ENCODE measurements at places on chromosomes 7 and 10. TPM values are rescaled to one million over a fixed set of nuclear protein-coding genes. Genes with fewer than 3 reads are reported as not detected.

DNA sequence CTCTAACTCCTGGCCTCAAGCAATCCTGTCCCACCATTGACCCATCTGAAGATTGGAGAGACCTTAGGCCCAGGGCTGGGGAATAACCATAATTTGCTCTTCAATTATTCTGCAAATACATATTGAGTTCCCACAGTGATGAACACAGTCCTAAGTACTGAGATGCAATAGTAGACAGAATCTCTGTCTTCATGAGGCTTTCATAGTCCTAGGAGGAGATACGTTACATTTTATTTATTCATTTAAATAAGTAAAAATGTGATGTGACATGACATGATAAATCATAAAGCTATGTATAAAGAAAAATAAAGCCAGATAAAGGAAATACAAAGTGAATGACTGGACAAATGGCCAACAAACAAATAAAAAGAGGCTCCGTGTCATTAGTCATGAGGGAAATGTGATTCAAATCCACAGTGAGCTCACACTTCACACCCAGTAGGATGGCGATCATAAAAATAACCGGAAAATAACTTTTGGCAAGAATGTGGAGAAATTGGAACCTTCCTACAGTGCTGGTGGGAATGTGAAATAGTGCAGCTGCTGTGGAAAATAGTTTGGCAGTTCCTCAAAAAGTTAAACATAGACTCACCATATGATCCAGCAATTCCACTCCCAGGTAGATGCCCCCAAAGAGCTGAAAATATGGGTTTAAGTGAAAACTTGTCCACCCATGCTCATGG is 52.1 kb upstream of the JCAD start:
- no peak for DNase-seq
- H3K4me1 ChIP-seq = peaks cover 7% of the 10 kb centered on the region
- H3K4me3 ChIP-seq = no peak overlapping the region
- H3K27ac ChIP-seq = no peak overlapping the region
- H3K27me3 ChIP-seq = no peaks in the 10 kb centered on the region

DNA sequence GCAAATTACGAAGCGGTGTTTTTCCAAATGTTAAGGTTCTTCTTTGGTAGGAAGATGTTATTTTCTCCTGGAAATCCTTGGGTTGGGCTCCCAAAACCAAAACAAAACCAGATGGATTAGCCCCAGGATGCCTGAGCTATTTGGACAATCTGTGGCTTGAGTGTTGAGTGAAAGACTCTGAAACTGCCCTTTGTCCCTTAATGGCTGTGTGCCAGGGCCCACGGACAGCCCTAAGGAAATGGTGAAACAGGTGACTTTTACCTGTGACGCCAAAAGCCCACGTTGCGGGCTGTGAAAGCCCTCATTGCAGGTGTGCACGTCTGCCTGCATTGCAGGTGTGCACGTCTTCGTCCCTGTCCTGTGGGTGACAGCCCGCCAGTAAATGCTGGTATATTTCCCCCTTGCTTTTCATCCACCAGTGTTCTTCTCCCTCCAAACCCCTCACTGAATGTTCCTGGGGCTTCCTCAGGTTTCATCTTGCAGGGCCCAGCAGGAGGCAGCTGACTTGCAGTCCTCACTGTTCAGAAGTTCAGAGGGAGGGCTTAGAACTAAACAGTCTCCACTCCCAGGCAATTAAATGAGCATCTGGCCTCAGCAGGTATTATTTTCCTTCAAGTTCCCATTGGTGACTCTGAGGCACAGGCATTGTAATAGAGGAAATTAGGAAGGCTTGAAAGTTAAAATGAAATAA is 10.7 kb downstream of the PFKP start:
- H3K4me3 ChIP-seq = no peak overlapping the region
- no peaks in the 10 kb centered on the region for H3K27me3 ChIP-seq
- H3K36me3 ChIP-seq = no peaks in the 10 kb centered on the region
- no peak overlapping the region for H3K27ac ChIP-seq

DNA sequence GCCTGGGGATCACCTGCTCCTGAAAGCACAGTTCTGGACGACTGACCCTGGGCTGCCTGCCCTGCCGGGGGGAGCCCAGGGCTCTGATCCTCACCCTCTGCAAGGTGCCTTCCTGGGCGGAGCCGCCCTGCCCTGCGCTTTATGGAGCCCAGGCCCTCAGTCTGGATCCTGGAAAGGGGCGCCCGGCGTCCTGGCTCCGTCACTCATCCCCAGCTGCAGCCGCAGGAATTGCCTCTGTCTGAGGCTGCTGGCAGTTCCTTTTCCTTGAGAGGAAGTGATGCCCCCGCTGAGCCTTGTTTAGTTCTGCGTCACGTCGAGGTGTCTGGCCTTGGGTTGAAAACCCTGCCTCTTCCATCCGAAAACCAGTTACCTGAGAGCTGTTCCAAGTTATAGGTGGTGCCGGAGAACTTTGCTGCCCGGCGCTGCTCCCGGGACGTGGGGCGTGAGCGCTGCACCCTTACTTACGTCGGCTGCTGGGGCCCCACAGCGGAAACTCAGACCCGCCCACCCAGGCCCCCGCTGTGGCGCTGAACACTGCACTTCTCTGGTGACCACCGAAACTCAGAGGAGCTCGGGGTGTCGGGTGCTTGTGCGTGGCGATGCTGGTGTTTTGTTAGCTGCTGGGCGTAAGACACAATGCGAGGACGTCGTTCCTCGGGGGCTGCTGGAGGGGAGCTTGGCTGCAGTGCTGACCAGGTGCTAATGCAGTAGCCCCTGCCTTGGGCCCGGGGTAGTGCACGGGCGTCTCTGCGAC is 5.4 kb downstream of the MAFK start:
- H3K27ac ChIP-seq = peak overlapping the region; percentile 98
- no peaks in the 10 kb centered on the region for H3K27me3 ChIP-seq
- peaks cover 12% of the 10 kb centered on the region for H3K4me1 ChIP-seq
- no peaks in the 10 kb centered on the region for H3K36me3 ChIP-seq

GRCh38 chr7:37353949-37354655 is 94.6 kb downstream of the ELMO1 start:
- no peak overlapping the region for H3K4me3 ChIP-seq
- H3K27me3 ChIP-seq = no peaks in the 10 kb centered on the region
- H3K36me3 ChIP-seq = no peaks in the 10 kb centered on the region
- H3K27ac ChIP-seq = peak overlapping the region; percentile 7
- no peak for DNase-seq
- no peaks in the 10 kb centered on the region for H3K4me1 ChIP-seq

Gene FANK1
- total RNA-seq = 6.8 TPM

Gene LLCFC1
- total RNA-seq = not detected

DNA sequence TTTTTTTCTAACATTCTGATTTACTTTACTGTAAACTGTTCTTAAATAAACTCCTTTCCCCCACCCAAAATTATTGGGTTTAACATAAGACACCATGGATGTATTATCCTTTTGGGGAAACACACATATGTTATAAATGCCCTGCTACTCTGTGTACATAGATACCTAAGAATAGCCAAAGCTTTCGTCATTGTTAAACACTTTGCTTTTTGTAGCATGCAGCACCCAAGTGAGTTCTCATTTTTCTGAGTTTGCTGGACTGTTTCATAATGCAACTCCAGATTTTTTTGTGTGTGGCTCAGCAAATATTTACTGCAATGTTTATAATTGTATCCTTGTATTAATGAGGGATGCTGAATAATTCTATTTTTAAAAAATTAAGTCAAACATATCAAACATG is 86.9 kb downstream of the VTI1A start:
- H3K27me3 ChIP-seq = no peaks in the 10 kb centered on the region
- no peak for DNase-seq
- H3K36me3 ChIP-seq = no peaks in the 10 kb centered on the region
- H3K27ac ChIP-seq = no peak overlapping the region
- H3K4me1 ChIP-seq = no peaks in the 10 kb centered on the region

Gene TFR2
- 2.0 TPM for total RNA-seq

GRCh38 chr7:121329191-121330052 is 622 bp downstream of the WNT16 start:
- H3K4me1 ChIP-seq = no peaks in the 10 kb centered on the region
- peaks cover 55% of the 10 kb centered on the region for H3K27me3 ChIP-seq
- no peaks in the 10 kb centered on the region for H3K36me3 ChIP-seq
- H3K27ac ChIP-seq = no peak overlapping the region
- H3K4me3 ChIP-seq = peak overlapping the region; percentile 15
- DNase-seq = peak; percentile 16

DNA sequence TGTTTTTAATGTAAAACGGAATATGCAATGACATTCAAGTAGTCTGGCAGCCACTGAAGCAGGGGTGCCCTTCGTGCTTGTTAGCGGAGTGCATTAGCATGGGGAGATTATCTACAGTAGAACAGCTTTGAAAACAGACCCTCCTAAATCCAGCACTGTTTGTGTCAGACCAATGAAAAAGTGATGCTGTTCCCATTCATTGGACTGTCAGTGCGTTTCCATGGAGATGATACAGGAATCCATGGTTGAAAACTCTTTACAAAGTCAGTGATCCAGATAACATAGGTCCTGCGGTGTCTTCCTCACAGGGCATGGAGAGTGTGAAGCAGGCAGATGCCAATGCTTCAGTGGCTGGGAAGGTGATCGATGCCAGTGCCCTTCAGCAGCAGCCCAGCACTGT is 73.6 kb downstream of the ITGB8 start:
- no peaks in the 10 kb centered on the region for H3K36me3 ChIP-seq
- no peak for DNase-seq
- no peaks in the 10 kb centered on the region for H3K27me3 ChIP-seq
- H3K4me3 ChIP-seq = no peak overlapping the region

Gene ATOH7
- not detected for total RNA-seq

DNA sequence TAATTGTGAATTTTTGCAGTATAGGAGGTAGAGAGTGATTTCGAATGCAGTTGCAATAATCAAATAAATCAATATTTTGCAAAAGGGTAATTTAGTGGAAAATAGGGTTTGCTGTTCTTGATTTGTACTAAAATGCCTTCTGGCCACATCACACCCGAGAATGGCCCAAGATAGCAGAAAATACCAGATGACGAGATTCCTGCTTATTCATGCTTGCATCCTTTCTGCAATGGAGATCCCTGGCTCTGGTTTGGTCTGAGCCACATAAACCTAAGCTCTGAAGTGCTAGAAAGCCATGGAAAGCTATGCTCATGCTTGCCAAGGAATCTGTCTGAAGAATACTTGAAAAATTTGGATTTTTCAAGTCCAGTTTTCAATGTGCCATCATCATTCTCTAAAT is 634.2 kb upstream of the COBL start:
- H3K36me3 ChIP-seq = no peaks in the 10 kb centered on the region
- no peaks in the 10 kb centered on the region for H3K4me1 ChIP-seq
- no peak for DNase-seq
- H3K27me3 ChIP-seq = no peaks in the 10 kb centered on the region
- H3K27ac ChIP-seq = no peak overlapping the region

DNA sequence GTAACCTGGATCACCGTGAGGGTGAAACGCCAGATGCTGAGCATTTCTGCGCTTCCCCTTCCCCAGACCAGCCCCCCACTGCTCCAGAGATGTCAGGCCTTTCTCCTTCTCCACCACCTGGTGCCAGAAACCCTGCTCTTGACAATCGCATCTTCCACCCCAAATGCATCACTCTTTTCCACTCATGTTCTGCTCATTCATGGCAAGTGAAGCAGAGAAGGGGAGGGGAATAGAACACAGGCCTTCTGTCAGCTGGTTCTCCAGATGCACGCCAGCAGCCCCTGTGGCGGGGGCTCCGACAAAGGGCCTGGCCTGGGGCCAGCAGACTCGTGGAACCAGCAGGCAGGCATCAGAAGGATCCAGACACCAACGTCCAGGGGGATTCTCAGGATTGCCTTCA is 68.5 kb upstream of the SVIL start:
- peak overlapping the region; percentile 82 for H3K27ac ChIP-seq
- no peak for DNase-seq
- H3K4me1 ChIP-seq = no peaks in the 10 kb centered on the region
- no peaks in the 10 kb centered on the region for H3K27me3 ChIP-seq
- H3K4me3 ChIP-seq = no peak overlapping the region
- H3K36me3 ChIP-seq = no peaks in the 10 kb centered on the region

DNA sequence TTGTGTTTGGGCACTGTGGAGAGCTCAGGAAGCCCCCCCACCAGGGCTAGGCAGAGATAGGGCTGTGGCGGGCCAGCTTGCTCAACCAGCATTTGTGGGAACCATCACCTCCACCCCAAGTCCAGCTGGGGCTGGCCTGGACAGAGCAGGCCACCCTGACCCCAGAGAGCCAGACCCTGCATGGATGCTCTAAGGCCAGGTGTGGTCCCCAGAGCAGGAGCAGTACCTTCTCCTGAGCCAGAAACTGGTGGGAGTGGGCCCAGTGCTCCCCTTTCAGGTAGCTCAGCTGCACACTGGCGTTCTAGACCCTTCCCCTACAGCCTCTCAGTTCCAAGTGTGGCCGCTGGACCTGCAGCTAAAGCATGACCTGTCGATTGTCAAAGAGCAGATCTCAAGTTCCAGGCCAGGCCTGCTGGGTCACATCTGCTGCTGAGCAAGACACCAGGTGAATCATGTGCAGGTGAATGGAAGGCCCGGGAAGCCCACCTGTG is 57.2 kb downstream of the RASGEF1A start:
- H3K36me3 ChIP-seq = no peaks in the 10 kb centered on the region
- no peak overlapping the region for H3K27ac ChIP-seq
- no peak overlapping the region for H3K4me3 ChIP-seq
- no peak for DNase-seq

Gene BBIP1
- 10.0 TPM for total RNA-seq

DNA sequence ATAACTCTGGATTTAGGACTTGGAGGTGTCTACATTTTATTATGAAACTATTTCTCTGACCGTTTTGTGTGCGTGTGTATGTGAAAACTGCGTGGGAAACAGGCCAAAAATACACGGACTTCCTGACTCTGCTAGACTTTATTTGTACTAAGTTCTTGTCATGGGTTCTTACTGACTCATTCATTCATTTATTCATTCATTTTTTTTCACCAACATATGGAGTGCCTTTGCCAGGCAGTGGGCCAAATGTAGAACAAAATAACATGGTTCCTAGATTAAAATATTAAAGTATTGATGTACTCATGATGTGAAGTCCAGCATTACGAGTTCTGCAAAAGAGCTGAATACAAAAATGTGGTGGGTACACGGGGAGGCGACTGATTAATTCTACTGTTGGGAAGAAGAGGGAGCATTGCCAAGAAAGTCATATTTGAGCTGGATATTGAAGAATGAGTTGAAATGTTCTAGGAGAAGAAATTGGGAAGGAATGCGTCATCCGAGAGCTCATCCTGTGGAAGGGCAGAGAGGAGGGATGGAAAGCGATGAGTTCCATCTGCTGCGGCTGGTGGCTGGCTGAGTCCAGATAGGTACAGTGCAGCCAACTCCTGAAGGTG is 24.6 kb downstream of the CACNB2 start:
- H3K4me1 ChIP-seq = no peaks in the 10 kb centered on the region
- no peak overlapping the region for H3K27ac ChIP-seq
- no peaks in the 10 kb centered on the region for H3K27me3 ChIP-seq
- H3K4me3 ChIP-seq = no peak overlapping the region

GRCh38 chr10:77041636-77042258 is 595.9 kb downstream of the KCNMA1 start:
- H3K27me3 ChIP-seq = no peaks in the 10 kb centered on the region
- no peaks in the 10 kb centered on the region for H3K36me3 ChIP-seq
- no peak overlapping the region for H3K27ac ChIP-seq
- DNase-seq = no peak
- H3K4me3 ChIP-seq = no peak overlapping the region

GRCh38 chr7:30087371-30087770 is 47.4 kb upstream of the MTURN start:
- DNase-seq = no peak
- no peaks in the 10 kb centered on the region for H3K4me1 ChIP-seq
- H3K36me3 ChIP-seq = no peaks in the 10 kb centered on the region
- no peaks in the 10 kb centered on the region for H3K27me3 ChIP-seq
- H3K27ac ChIP-seq = no peak overlapping the region
